Mononuclear cell (primary cell): ENCODE measurements at places on chromosomes 4 and X. TPM values are rescaled to one million over a fixed set of nuclear protein-coding genes. Genes with fewer than 3 reads are reported as not detected.

RHOH gene
- total RNA-seq = 164 TPM

CCKAR gene
- total RNA-seq = not detected

NELFA gene
- 17.9 TPM for total RNA-seq

HOPX gene
- total RNA-seq = 21.8 TPM

SPANXA1 gene
- total RNA-seq = not detected

NEUROG2 gene
- total RNA-seq = not detected

POLN gene
- 1.4 TPM for total RNA-seq

TIGD4 gene
- total RNA-seq = under 0.01 TPM

GLA gene
- total RNA-seq = 33.2 TPM

CSN1S1 gene
- total RNA-seq = not detected

ABLIM2 gene
- total RNA-seq = 0.63 TPM

CT83 gene
- total RNA-seq = not detected

CFAP47 gene
- 0.10 TPM for total RNA-seq

SSX2 gene
- total RNA-seq = not detected

TLR3 gene
- 0.63 TPM for total RNA-seq

C4orf36 gene
- total RNA-seq = not detected

LRRC66 gene
- total RNA-seq = 0.10 TPM

EMCN gene
- 0.10 TPM for total RNA-seq

LDB2 gene
- total RNA-seq = 0.52 TPM
